ENCODE measurements at places on chromosomes 3 and 15. TPM values are rescaled to one million over a fixed set of nuclear protein-coding genes. Genes with fewer than 3 reads are reported as not detected.

DNA sequence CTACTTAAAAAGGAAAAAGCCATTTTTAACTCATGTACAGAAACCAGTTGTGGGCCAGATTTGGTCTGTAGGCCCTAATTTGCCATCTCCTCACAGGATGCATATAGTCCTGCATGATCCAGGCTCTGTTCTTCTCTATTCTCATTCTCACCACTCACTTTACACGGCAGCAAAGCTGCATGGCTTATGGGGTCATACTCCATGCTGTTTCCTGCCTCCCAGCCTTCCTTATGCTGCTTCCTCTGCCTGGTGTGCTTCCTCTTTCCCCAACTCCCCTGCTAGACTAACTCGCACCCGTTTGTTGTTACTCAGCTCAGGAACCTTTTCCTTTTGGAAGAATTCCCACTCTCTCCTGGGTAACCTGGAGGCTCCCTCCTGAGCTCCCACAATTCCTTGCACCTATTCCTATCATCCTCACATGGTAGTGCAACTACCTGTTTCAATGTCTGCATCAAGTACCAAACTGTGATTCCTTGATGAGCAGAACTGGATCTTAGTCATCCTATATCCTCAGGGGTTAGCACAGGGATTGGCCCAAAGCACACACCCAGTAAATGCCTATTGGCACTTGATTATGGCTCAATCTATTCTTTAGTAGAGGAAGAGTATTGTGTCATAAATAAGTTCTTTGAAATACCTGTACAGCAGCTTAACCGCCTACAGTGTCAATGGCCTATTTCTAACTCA is 172.1 kb upstream of the MITF start:
- no peak for DNase-seq

GRK7 gene
- not detected for total RNA-seq

ARHGAP31 gene
- 52.3 TPM for total RNA-seq

CCDC174 gene
- 9.3 TPM for total RNA-seq

ZNF80 gene
- total RNA-seq = not detected

FSIP1 gene
- 0.25 TPM for total RNA-seq

All from right cardiac atrium (tissue), 5 donors.